ENCODE measurements at places on chromosomes 2 and 18.

- DNase-seq, result no peak
Measured at GRCh38 chr2:36462311-36462935, 106.8 kb downstream of the CRIM1 start.

DNA sequence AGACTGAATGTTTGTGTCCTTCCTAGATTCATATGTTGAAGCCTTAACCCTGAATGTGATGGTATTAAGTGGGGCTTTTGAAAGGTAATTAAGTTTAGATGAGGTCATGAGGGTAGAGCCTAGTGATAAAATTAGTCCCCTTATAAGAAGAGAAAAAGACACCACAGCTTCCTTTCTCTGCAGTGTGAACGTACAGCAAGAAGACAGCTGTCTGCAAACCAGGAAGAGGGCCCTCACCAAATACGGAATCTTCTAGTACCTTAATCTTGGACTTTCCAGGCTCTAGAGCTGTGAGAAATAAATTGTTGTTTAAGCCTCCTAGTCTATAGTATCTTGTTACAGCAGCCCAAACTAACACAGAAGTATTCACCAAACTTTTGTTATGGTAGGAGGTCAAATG is 57.1 kb upstream of the CYTIP start:
- no peak for DNase-seq

DNA sequence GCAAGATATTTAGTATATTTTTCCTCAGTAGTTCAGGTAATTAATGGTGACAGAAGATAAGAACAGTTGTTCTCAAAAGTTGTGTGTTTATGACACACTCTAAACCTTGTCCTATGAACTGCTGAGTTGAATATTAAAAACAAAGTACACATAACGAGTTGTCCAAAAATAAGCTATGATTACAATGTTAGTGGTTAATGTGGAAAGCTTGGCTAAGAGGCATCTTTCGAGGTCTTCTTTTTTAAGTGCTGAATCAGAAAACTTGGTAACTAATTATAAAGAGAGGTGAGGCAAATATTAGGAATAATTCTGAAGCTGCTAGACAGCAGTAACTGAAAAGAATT is 1088.7 kb downstream of the SUCLG1 start:
- DNase-seq, result no peak

- no peak for DNase-seq
Measured at GRCh38 chr2:173751245-173751975, 213.8 kb downstream of the SP3 start.

DNA sequence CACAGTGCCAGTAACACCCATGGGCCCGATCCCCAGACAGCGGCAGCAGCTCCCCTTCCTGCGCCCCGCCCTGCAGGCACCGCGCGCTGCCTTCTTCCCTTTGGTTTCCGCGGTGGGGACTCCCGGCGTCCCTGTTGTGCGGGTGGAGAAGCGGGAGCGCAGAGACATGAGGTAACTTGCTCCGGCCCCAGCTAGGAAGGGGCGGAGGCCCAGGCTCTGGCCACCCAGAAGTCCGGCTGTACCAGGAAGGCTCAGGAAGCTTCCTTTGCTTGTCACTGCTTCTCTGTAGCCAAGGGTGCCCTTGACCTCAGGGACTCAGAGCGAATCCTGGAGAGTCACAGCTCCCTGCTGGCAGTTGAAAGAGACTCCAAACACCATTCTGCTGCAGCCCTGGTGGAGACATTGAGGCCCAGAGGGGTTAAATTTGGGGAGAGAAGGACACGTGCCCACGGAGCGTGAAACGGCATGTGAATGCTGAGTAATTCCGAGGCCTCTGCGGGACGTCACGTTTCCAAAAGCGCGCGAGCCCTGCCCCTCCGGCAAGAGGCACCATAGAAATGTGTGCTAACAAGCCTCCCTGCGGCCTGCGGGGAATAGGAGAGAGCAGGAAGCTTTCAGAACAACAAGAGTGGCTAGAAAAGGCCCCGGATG is 6.7 kb upstream of the ADCY3 start:
- DNase-seq, result peak; percentile 24

DNA sequence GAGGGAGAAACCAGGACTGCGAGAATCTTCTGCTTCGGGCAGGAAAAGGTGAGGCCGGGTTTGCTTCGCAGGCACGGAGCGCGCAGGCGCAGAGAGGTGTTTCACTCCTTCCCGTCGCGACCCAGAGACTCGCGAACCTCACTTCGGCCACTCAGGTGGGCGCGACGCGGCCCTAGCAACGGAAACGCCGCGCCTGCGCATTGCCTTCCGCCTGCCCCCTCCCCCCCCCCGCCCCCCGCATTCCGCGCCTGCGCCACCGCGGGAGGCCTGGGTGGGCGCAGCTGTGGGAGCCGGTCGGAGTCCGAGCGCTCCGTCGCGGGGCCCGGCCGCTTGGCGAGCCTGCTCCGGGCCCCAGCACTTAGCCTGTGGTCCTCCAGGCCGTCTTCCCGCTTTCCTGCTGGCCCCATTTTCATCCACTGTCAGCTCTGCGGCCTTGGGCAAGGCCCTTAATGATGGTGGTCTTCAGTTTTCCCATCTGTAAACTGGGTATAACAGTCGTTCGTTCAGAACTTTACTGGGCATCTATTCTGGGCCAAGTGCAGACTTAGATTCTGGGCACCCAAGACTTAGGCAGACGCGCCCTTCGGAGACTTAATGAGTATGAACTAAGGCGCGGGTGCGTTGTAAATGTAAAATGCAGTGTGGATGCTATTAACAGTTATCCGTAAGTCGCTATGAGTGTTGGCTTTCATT is 62.1 kb upstream of the ACKR3 start:
- DNase-seq, result peak; percentile 28

DNA sequence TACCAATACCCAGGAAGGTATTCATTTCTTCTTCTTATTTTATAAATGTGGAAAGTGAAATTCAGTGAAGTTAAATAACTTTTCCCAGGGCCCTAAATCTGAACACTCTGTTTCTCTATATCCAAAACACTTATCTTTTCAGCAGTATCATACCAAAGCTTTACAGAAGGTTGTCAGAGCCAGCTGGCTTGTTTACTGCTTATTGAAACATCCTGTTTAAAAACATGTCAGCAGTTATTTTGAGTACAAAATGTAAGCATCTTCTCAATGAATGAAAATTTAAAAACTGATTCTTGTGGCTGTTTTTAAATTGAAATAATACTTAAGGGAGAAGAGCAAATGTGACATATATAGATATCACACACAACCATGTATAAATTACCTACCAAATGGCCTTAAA is 11.3 kb upstream of the CDH19 start:
- no peak for DNase-seq

DNA sequence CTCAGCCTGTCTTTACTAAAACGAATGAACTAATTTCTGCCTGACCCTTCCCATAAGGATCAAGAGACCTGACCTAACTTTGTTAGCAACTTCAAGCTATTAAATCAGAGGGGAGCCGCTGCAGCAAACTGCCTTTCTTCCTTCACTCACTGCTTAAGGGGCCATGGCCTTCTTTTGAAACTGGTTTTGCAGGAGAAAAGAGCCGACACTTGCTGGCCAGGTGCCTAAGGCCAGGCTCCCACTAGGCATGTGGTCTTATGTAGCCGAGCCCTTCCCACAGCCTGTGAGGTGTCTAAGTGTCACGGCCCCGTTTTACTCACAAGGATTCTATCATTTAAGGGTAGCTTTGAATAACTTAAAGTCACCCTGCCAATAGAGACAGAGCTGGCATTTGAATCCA is 130.8 kb downstream of the ZNF236 start:
- no peak for DNase-seq

- DNase-seq, result no peak
Measured at GRCh38 chr2:168536925-168537466, 80.9 kb downstream of the CERS6 start.

GRCh38 chr2:225501022-225501421 is 101.5 kb downstream of the NYAP2 start:
- no peak for DNase-seq

- DNase-seq, result no peak
Measured at GRCh38 chr2:210167227-210167626, 4.0 kb downstream of the KANSL1L start.
